NCI-H1436 (cell line): ENCODE measurements at places on chromosomes 3 and 15.

DNA sequence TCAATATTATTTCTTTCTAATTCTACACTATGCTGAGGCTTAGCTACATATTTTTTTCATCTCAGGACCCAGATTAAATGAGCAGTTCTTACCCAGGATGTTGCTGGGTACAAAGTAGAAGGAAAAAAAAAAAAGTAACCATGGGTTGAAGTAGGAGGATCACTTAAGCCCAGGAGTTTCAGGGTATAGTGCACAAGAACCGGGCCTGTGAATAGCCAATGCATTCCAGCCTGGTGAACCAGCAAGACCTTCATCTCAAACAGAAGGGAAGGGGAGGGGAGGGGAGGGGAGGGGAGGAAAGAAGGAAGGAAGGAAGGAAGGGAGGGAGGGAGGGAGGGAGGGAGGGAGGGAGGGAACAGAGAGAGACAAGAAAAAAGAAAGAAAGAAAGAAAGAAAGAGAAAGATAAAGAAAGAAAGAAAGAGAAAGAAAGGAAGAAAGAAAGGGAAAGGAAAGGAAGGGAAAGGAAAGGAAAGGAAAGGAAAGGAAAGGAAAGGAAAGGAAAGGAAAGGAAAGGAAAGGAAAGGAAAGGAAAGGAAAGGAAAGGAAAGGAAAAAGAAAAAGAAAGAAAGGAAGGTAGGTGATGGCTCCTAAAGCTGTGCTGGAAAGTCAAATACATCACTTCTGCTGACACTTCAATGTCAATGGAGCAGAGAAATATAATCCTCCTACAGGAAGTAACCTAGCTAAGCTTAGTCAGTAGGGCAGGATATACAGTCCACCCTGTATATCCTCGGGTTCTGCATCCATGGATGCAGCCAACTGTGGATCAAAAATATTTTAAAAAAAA is 206.8 kb upstream of the TGFBR2 start:
- no peak for DNase-seq

DNA sequence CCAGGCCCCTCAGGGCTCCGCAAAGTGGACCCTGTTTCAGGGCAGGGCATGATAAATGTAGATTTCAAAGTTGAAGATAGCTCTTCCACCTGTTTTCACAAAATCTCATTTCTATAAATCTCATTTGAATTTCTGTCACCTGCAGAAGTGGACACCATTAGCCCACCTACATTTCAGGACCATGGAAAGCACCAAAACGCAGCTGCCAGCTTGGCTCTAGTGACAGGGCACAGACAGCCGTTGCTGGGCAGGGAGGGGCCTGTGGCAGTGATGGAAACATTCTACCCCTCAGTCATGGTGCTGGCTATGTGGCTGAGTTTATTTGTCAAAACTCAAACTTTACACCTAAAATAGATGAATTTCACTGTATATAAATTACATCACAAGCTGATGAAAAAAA is 40.4 kb downstream of the PRR23E start:
- no peak for DNase-seq

DNA sequence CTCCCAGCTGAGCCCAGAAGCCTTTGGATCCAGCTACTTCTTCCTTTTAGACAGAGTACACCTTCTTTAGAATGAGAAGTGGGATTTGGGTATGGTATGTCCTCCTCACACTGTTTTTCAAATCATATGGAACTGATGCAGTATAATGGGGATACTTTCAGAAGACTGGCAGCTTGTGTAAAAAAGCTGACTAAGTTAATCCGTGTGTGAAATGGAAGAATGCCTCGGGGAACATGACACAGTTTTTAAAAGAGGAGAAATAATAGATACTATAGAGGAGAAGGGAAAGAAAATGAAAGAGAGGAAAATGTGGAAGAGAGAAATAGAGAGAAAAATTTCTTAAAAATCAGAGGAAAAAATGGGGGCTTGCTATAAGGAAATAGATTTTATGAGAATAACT is 47.7 kb downstream of the TUSC7 start:
- no peak for DNase-seq

- peak; percentile 42 for DNase-seq
Observed at GRCh38 chr3:107969994-107970819, 120.6 kb downstream of the CD47 start.

DNA sequence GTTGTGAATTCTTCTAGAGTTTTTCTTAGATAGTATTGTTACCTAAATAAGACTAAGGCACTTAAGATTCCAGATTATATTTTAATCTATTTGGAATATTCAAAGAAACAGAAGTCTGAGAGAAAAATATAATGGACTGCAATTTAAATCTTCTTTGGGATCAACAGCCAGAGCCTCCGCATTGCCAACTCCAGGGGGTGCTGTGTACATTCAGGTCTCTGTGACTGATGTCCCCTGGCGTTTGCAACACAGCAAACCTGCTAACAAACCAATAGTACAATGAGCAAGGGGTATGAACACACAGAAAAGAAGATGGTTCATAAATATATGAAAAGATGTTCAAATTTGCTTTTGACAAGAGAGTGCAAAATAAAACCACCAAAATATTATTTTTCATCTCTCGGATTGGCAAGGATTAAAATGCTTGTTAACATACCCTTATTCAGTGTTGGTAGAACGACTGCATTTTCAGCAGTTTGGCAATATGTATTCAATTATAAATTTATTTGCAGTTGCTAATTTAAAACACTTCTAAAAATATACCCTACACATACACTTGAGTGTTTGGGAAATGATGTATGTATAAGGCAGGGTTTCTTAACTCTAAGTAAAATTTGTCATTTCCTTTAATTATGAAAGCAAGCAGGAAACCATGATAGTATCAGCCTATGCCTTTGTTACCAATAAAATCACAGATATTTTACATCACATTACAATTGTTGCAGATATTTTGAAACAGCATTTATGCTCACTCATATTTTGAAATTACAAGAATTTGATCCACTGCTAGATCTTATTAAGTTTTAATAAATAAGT is 16.1 kb upstream of the TM4SF1 start:
- DNase-seq: peak; percentile 48

GRCh38 chr15:83871808-83872559 is 218.1 kb downstream of the ADAMTSL3 start:
- no peak for DNase-seq

DNA sequence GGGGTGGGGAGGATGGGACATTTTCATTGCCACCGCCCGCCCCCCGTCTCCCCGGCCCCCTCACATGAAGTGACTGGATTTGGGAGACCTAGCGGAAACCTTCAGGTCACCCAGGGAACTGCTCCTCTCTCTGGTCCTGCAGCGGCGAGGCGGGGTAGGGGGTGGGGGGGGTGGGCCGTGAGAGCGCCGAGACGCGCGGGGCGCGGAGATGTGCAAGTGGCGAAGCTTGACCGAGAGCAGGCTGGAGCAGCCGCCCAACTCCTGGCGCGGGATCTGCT is 712 bp upstream of the MME start:
- DNase-seq: no peak

- no peak for DNase-seq
Observed at GRCh38 chr3:65787340-65787739, 251.4 kb downstream of the MAGI1 start.

DNA sequence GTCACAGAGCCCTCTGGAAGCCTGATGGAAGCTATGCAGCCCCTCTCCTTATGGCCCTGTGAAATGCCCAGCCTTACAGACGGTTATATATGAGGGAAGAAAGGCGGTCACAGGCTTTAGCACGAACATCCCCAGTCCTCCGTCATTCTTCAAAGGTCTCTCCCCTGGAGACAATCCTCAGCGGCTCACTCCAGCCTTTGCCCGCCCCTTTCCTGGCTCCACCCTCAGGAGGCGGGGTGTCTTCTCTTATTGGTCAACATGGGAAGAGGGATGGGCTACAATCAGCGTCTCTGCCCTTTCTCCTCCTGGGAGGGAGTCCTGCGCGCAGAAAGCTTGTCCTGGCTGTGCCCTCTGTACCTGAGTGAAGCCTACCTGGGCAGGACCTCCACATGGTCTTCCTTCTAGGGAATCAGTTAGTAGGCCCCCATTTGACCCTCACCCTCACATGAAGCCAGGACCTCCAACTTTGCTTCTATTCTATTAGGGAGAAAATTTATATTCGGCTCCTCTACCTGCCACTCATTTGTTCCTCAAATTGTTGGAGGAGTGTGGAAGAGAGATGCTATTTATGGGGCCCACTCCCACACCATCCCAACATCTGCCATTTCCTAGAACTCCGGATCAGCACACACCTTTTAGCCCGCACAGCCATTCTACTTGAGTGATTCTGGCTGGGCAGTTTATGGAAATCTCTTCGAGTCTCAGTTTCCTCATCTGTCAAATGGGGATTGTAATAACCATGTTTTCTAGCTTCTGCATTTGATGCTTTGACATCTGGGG is 112.9 kb upstream of the SLC6A11 start:
- no peak for DNase-seq

GRCh38 chr3:165545059-165545458 is 292.2 kb downstream of the BCHE start:
- DNase-seq: no peak

DNA sequence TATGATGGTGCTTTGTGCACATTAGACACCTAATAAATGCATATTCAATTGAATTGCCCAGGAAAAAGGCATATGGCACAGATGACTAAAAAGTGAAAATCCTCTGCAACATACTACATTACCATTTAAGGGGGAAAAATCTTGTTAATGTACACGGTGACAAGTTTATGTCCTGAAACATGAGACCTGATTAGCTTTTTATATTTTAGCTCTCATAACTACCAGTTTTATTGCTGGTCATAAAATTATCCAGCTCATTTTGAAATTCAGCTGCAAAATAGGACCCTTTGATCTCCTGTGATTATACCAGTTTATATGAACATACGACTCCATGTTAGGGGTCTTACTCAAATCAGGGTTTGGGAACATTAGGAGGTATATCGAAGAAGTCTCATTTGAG is 684.6 kb upstream of the CCDC54 start:
- DNase-seq: no peak

DNA sequence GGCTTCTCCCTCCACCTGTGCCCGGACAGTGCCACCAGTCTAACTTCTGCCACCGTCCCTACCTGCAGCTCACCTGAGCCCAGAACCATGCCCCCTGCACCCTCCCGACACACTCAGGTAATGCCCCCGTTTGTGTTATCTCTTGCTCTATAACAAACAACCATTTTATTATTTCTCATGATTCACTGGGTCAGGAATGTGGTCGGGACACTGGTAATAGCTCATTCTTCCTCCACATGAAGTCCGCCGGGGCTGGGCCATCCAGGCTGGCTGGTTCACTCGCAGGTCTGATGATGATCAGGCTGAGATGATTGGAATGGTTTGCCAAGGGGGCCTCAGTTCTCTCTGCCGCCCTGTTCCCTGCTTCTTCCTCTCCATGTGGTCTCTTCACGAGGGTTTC is 20.3 kb upstream of the NR2E3 start:
- DNase-seq: no peak

- no peak for DNase-seq
Observed at GRCh38 chr15:56353119-56353518, 12.1 kb upstream of the TEX9 start.

GRCh38 chr3:134149286-134149685 is 101.4 kb downstream of the RYK start:
- no peak for DNase-seq

DNA sequence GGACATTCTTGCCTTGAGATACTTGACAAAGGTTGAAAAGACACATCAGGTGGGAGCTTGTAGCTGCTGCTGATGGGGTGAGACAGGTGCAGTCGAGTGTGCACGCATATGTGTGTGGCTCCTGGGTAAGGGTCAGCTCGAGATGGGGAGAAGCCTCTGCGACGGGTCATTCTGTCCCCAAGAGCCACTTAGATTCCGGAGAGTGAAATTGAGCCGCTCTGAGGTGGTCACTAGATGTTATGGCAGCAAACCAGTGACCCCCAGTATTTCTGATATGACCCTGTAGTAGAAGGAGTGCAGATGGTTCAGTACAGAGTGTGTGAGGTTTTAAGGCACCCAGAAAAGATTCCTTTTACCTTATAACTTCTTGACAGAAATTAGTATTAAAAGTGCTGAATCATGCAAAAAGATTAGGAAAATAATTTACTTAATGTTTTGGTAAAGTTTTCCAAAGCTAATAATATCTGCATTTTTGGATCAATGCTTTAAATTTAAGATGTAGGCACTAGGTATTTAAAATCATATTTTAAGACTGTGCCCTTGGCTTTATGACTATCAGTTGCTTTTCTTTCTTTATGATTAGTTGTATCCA is 241.9 kb upstream of the TOPAZ1 start:
- no peak for DNase-seq

DNA sequence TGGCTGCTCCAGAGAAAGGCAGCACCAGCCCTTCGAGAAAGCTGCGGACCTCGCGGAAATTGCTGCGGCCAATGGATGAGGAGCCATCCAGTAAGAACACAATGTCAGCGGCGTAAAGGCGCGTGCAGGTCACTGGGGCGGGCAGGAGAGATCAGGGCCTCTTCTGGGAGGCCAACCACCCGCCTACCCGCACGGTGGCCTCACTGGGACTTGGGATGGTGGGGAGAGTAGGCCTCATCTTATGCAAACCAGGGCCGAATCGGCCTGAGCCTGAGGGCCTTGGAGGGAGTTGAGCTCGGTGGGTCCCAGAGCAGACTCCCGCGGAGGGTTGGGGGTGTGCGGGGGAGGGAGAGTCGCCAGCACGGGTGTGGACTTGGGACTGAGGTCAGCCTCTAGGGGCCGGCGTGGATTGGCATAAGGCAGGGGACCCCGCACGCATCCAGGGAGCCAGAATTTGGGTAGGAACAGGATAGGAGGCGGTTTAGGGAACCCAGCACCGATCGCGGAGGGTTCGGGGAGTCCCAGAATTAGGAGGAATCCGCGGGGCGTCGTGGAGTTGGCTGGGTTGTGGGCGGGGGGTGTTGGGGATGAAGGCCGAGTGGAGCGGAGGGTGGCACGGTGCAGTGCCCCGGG is 596 bp downstream of the COL7A1 start:
- DNase-seq: no peak

DNA sequence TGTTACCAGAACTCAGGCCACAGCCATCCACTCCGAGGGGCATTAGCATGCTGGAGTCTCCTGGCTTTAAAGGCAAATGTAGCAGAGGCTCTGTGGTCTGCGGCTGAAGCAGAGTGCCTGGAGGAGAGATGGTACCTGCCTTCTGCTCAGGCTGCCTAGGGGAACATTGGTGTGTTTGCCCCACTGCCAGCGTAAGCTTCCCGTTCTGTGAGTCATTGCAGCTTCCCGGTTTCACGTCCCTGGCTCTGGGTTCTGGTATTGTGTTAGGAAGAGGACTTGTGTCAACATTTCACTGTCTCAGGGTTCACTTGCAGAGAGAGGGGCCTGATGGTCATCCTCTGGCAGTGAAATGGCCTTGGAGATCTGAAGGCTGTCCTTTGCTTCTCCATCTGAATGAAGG is 1.8 kb downstream of the GASK1A start:
- DNase-seq: no peak

- DNase-seq: no peak
Observed at GRCh38 chr3:126557415-126557745, 1.4 kb downstream of the C3orf22 start.
